ENCODE measurements at places on chromosomes 1 and 21.

GRCh38 chr1:70864302-70864701, 183.3 kb downstream of the PTGER3 start:
- H3K27me3 ChIP-seq: no peaks in the 10 kb centered on the region
- no peak for DNase-seq
- no peaks in the 10 kb centered on the region for H3K4me1 ChIP-seq

DNA sequence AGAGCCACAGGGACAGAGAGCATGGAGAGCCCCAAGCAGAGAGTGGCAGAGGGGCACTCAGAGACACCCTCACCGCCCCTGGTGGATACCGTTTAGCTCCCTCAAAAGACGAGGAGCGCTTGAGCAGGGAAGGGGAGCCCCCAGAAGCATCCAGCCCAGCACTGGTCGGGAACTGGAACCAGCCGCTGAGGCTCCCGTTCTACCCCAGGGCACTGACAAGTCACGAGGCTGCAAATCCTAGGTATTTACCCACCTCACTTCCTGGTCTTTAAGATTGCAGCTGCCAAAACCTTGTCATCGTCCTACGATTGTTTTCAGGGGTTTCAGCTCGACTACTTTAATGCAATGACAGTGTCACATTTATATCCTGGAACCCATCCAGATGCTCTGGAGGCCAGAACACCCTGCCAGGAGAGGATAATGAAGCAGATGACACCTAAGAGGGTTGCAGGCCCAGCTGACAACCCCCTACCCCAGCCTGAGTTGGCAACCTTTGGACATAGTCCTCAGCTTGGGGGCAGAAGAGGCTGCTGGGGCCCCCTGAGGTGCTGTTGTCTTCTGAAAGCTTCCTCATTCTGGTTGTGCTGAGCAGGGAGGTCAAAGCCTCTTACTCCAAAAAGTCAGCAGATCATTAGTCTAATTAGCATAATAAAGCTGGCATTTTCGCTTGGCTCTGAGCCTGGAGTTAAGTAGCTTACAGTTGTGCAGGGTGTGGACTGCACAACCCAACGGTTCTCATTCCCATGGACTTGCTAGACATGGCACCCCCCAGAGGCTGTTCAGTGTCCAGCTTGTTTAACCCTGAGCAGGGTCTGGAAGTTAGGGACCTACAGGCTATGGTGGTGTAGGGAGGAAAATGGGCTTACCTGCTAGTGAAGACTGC, 20.6 kb upstream of the BACE2 start:
- no peak overlapping the region for H3K4me3 ChIP-seq
- H3K36me3 ChIP-seq: no peaks in the 10 kb centered on the region
- no peaks in the 10 kb centered on the region for H3K4me1 ChIP-seq

DNA sequence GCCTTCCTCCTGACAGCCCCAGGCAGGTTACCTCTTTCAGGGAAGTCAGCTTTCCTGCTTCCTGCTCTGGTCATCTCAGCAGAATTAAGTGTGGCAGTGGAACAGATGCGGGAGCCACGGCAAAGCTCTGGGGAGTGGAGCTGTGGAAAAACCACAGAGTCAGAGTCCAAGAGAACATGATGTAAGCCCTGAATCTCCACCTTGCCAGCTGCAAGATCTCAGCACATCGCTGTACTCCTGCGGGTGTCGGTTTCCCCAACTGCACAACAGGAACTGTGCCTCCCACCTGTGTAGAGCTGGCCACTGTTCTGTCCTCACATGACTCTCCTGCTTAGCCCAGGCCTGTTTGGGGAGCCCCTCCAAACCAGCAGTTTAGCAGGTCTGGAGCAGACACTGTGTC, 123.7 kb downstream of the MATN1 start:
- no peak overlapping the region for H3K4me3 ChIP-seq
- no peaks in the 10 kb centered on the region for H3K4me1 ChIP-seq
- DNase-seq: no peak
- peaks cover 4% of the 10 kb centered on the region for H3K27me3 ChIP-seq

- H3K4me3 ChIP-seq: no peak overlapping the region
- no peaks in the 10 kb centered on the region for H3K27me3 ChIP-seq
- H3K36me3 ChIP-seq: no peaks in the 10 kb centered on the region
These were observed 12.8 kb downstream of the PLPPR4 start for GRCh38 chr1:99277066-99277465.

DNA sequence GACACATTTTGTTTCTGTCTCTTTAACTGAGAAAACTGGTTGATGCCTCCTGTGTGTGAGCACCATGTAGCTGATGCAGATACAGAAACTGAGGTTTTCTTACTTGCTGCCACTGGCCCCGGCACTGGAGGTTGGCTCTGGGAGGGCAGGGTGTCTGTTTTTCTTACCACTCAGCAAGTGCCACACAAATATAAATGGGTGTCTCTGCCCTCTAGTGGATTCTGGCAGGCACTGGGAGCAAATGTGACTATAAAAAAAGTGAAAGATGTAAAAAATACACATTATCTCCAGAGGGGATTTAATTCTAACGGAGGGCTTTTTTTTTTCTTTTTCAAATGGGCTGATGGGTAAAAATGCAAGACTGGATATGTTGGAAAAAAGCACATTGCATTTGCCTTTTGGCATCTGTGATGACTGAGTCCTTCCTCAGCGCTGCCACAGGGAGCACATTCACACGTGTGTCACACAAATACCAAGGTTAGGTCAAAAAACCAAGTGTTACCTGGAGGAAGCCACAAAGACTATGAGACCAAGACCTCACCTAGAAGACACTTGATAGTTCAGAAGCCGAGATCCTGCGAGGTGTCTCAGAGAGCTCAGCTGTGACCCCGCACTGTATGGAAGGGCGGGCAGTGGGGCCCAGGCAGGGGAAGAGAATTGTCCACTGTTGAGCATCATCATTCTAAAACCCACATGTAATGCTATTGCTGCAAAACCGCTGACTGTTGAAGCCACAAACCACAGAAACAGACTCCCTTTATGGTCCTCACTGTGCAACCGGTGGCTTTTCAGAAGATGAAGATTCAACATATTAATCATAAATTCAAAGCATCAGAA, 18.9 kb downstream of the PGBD2 start:
- H3K4me3 ChIP-seq: no peak overlapping the region
- H3K27me3 ChIP-seq: no peaks in the 10 kb centered on the region
- H3K4me1 ChIP-seq: peaks cover 17% of the 10 kb centered on the region
- DNase-seq: peak; percentile 36

DNA sequence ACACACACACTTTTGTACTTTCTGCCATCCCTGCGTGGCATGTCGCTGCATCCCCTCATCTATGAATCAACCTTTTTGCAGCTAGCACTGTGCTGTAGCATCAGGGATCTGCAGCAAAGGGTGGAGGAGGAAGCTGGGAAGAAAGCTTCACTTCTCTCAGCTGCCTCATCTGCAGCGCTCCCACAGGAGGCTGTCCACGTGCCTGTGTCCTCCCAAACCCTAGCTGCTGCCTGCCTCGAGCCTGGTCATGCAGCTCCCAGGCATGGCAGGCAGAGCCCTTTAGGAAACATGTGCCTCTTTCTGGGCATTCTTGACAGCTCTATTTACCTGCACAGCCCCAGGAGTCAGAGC, 262.1 kb upstream of the SGIP1 start:
- H3K4me3 ChIP-seq: no peak overlapping the region
- H3K4me1 ChIP-seq: peaks cover 43% of the 10 kb centered on the region
- H3K36me3 ChIP-seq: no peaks in the 10 kb centered on the region
- no peak overlapping the region for H3K27ac ChIP-seq
- no peaks in the 10 kb centered on the region for H3K27me3 ChIP-seq
- DNase-seq: no peak

DNA sequence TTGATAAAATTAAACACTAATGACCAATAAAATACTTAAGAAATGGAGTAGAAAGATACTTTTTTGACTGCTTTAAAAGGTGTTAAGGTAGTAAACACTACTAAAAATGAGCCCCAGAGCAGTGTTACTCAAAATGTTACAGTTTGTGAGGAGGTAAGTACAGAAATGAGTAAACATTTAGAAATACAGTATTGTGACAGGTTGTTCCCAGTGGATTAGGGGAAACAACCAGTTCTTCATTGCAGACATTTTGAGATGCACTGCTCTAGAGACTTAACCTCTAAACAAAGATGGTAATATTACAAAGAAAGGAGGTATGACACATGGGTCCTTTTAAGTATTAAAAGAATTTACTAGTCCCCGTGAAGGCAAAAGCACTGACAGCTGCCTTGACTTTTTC, 12.7 kb downstream of the DHX9 start:
- no peak overlapping the region for H3K27ac ChIP-seq
- peaks cover 10% of the 10 kb centered on the region for H3K4me1 ChIP-seq
- no peaks in the 10 kb centered on the region for H3K27me3 ChIP-seq
- DNase-seq: no peak
- peaks cover 88% of the 10 kb centered on the region for H3K36me3 ChIP-seq

GRCh38 chr1:832136-832535, 91.6 kb upstream of the SAMD11 start:
- no peaks in the 10 kb centered on the region for H3K4me1 ChIP-seq
- H3K36me3 ChIP-seq: no peaks in the 10 kb centered on the region
- H3K27me3 ChIP-seq: no peaks in the 10 kb centered on the region
- no peak for DNase-seq
- no peak overlapping the region for H3K4me3 ChIP-seq
- H3K27ac ChIP-seq: no peak overlapping the region

- H3K27ac ChIP-seq: no peak overlapping the region
- no peaks in the 10 kb centered on the region for H3K27me3 ChIP-seq
- DNase-seq: no peak
- no peak overlapping the region for H3K4me3 ChIP-seq
- no peaks in the 10 kb centered on the region for H3K4me1 ChIP-seq
These were observed 11.6 kb upstream of the RD3 start for GRCh38 chr1:211503542-211503941.

DNA sequence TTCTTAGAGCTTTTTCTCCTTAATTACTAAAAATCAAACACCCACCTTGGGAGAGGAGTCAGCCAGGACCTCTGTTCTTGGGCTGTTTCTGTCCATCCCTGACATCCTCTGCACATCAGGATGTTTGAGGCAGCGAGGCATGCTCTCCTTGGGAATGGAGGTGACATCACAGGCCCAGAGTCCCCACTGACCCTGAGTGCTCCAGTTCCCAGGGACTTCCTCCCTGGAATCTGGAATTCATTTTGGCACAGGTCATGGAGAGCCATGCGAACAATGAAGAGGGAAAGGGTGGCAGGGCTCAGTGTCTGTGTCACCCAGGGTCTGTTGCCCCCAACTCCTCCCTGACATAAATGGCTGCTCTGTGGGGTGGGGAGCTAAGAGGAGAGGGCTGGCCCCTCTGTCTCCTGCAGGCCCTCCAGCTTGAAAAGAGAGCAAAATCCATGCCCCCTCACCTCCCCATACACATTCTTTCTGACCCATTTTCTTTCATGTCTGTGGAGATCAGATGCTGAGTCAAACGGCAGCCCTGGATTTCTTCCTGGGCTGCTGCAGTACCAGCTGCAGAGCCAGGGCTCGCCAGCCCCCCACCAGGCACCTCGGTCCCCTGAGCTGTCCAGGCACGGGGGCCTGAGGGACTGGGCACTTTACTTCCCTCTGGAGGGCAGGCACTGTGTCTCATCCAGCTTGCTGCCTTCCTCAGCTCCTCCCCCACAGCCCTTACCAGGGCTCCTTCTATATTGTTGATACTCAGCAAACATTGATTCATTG, 102.0 kb downstream of the NMNAT2 start:
- no peaks in the 10 kb centered on the region for H3K36me3 ChIP-seq
- H3K27ac ChIP-seq: no peak overlapping the region
- H3K27me3 ChIP-seq: no peaks in the 10 kb centered on the region
- no peaks in the 10 kb centered on the region for H3K4me1 ChIP-seq
- no peak for DNase-seq
- H3K4me3 ChIP-seq: no peak overlapping the region

GRCh38 chr1:197183195-197183748, 36.8 kb upstream of the ASPM start:
- H3K4me3 ChIP-seq: no peak overlapping the region
- peaks cover 19% of the 10 kb centered on the region for H3K36me3 ChIP-seq
- no peak for DNase-seq
- H3K4me1 ChIP-seq: no peaks in the 10 kb centered on the region
- no peak overlapping the region for H3K27ac ChIP-seq

All from CD8-positive, alpha-beta memory T cell (primary cell).